ENCODE measurements at places on chromosomes 7 and 10.

GRCh38 chr10:84966708-84967441, 638.5 kb downstream of the CCSER2 start:
- no peaks in the 10 kb centered on the region for H3K36me3 ChIP-seq
- no peak overlapping the region for H3K27ac ChIP-seq
- DNase-seq: no peak
- H3K27me3 ChIP-seq: no peaks in the 10 kb centered on the region
- H3K4me3 ChIP-seq: no peak overlapping the region
- H3K4me1 ChIP-seq: no peaks in the 10 kb centered on the region

GRCh38 chr10:107647462-107647861, 483.0 kb upstream of the SORCS1 start:
- no peak overlapping the region for H3K4me3 ChIP-seq
- no peak for DNase-seq
- H3K27ac ChIP-seq: no peak overlapping the region
- no peaks in the 10 kb centered on the region for H3K27me3 ChIP-seq
- no peaks in the 10 kb centered on the region for H3K4me1 ChIP-seq

GRCh38 chr7:44112997-44113763, 9.0 kb downstream of the AEBP1 start:
- DNase-seq: no peak
- H3K4me1 ChIP-seq: no peaks in the 10 kb centered on the region
- H3K4me3 ChIP-seq: no peak overlapping the region

- no peaks in the 10 kb centered on the region for H3K27me3 ChIP-seq
- DNase-seq: no peak
- H3K4me3 ChIP-seq: no peak overlapping the region
- H3K27ac ChIP-seq: no peak overlapping the region
These were observed 594.4 kb upstream of the VSTM2A start for GRCh38 chr7:53947732-53948131.

- no peak overlapping the region for H3K27ac ChIP-seq
- peaks cover 5% of the 10 kb centered on the region for H3K27me3 ChIP-seq
- no peaks in the 10 kb centered on the region for H3K36me3 ChIP-seq
- DNase-seq: no peak
- no peak overlapping the region for H3K4me3 ChIP-seq
- no peaks in the 10 kb centered on the region for H3K4me1 ChIP-seq
These were observed 127.3 kb upstream of the PCBD1 start for GRCh38 chr10:71015674-71016073.

DNA sequence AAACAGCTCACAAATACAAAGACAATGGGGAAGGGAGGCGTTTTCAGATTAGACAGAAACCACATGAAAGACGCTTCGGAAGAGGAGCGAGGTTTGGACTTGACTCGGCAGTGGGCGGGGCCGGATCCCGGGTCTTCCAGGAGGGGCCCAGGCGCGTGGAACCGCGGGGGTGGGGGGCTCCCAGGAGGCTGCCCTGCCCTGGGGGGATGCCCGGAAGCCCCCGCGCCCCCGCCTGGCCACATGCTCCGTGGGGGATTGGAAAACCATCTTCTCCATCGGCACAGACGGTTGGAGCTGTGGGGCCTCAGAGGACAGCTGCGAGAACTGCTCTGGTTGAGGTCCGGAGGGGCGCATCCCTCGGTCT, 186.0 kb upstream of the SHH start:
- H3K4me1 ChIP-seq: no peaks in the 10 kb centered on the region
- no peak for DNase-seq
- no peaks in the 10 kb centered on the region for H3K27me3 ChIP-seq
- no peak overlapping the region for H3K27ac ChIP-seq

GRCh38 chr10:60798031-60798430, 19.8 kb downstream of the CDK1 start:
- DNase-seq: no peak
- no peaks in the 10 kb centered on the region for H3K27me3 ChIP-seq
- H3K4me1 ChIP-seq: no peaks in the 10 kb centered on the region

GRCh38 chr10:112678987-112679386, 232.0 kb downstream of the VTI1A start:
- no peak overlapping the region for H3K4me3 ChIP-seq
- H3K36me3 ChIP-seq: peaks cover 15% of the 10 kb centered on the region
- H3K4me1 ChIP-seq: no peaks in the 10 kb centered on the region
- no peak for DNase-seq
- H3K27ac ChIP-seq: no peak overlapping the region

DNA sequence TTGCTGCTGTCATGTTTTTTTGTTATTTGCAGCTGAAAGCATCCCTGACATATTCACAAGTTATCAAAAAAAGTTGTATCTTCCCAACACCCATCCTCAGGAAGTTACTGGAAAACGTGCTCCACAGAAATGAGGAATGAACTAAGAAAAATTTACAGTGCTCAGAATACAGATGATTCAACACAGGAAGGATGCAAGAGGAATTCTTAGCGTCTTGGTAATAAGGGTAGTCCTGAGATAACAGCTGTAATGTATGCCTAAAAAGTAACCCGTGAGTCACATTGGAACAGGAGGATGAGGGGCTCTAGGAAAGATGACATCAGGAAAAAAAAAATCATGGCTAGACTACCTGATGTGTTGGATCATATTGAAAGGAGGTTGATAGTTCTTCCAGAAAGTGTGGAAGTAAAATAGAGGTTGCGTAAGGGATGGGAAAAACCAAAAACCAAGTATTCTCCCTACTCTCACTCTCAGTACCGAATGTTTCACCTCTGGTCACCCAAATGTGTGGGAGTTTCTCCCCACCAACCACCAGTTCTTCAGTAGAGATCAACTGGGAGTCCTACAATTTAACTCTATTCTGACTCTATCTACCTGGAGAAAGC, 3.9 kb downstream of the ADAM12 start:
- H3K27me3 ChIP-seq: peaks cover 8% of the 10 kb centered on the region
- DNase-seq: no peak
- H3K36me3 ChIP-seq: no peaks in the 10 kb centered on the region
- H3K27ac ChIP-seq: no peak overlapping the region
- H3K4me1 ChIP-seq: no peaks in the 10 kb centered on the region
- no peak overlapping the region for H3K4me3 ChIP-seq

- no peak overlapping the region for H3K4me3 ChIP-seq
- H3K4me1 ChIP-seq: no peaks in the 10 kb centered on the region
- H3K36me3 ChIP-seq: no peaks in the 10 kb centered on the region
- no peak for DNase-seq
These were observed 5.8 kb downstream of the ELFN1 start for GRCh38 chr7:1675673-1676549.

DNA sequence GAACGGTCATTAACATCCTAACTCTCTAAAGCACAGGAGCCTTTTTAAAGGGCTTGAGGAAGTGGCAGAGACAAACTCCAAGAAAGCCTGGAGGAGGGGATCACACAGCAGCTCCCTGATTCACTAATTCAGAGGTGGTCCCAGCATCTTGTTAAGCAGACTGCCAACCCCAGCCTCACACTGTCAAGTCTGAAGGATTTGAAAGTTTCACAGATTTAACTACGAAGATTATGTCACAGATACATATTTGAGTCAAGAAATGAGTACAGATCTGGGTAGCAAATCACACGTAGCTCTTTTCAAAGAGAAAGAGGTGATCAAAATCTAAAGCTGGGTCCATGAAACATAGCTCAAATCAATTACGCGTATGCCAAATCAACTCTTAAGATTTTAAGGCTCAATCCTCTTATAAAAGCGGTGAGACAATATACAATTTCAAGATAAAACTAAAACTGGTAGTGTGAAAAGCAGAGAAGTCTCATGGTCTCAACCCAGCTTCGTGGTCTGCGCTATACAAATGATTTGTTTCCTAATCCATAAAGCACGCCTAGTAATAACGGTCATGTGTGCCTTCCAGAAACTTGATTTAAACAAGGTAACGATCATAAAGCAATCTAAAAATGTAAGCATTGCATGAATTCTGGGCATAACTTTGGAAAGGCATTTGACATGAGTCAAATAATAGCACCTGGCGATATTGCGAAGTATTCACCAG, 229.9 kb upstream of the MKLN1 start:
- no peaks in the 10 kb centered on the region for H3K27me3 ChIP-seq
- peaks cover 11% of the 10 kb centered on the region for H3K36me3 ChIP-seq
- H3K4me3 ChIP-seq: no peak overlapping the region
- DNase-seq: no peak

DNA sequence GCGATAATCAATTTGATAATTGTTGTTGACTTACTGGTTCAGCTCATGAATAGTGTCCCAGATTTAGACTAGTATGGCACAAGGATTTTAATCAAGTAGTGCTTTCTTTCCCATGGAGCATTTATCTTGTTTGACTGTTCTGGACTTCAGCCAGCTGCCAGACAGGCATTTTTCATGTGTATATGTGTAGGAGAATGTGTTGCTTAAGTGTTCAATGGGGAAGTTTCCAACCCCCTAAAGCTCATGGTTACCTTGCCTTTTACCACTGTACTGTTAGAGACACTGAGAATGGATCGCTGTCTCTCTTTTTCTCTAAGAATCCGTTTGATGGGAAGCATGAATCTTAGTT, 103.9 kb downstream of the LRRC4 start:
- no peaks in the 10 kb centered on the region for H3K4me1 ChIP-seq
- H3K36me3 ChIP-seq: peaks cover 8% of the 10 kb centered on the region
- H3K27me3 ChIP-seq: no peaks in the 10 kb centered on the region
- H3K4me3 ChIP-seq: no peak overlapping the region
- DNase-seq: no peak
- no peak overlapping the region for H3K27ac ChIP-seq

DNA sequence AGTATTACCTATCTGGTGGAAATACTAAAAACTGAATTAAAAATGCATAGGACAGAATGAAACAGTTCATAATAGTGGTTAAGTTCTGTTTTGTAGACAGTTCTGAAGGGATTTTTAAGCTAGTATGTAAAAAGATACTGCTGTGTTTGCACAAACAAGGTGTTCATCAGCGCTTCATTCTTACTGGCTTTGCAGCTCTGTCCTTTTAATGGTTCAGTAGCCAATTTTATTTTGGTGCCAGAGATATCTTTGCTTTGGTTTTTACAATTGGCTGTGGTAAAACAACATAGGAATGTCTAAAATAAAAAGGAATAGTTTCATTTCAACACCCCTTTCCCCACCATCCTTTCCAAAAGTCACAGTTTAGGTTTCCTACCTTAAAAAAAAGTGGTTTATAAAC, 33.0 kb downstream of the STAM start:
- no peak overlapping the region for H3K4me3 ChIP-seq
- no peak overlapping the region for H3K27ac ChIP-seq
- H3K27me3 ChIP-seq: no peaks in the 10 kb centered on the region
- no peak for DNase-seq
- H3K4me1 ChIP-seq: peaks cover 32% of the 10 kb centered on the region

DNA sequence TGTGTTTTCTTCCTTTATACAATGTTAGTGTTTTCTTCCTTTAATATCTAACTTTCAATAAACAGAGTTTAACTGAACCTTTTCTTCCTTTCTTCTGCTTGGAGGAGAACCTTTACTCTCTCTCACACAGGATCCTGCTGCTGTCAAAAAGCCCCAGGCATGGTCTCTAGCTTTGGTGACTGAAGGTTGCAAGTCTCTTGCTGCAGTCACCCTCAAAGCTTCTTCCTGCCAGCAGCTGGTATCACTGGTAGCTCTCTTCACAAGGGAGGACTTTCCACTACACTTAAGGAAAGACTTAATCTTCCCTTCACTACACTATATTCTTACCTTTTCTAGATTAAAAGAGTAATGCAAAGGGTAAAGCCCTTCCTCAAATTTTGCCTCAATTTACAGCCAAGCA, 153.4 kb downstream of the SGMS1 start:
- no peak overlapping the region for H3K4me3 ChIP-seq
- no peak overlapping the region for H3K27ac ChIP-seq
- peaks cover 11% of the 10 kb centered on the region for H3K4me1 ChIP-seq
- no peak for DNase-seq
- no peaks in the 10 kb centered on the region for H3K36me3 ChIP-seq
- no peaks in the 10 kb centered on the region for H3K27me3 ChIP-seq

GRCh38 chr7:102012941-102013461, 195.6 kb downstream of the CUX1 start:
- H3K4me3 ChIP-seq: no peak overlapping the region
- peaks cover 19% of the 10 kb centered on the region for H3K4me1 ChIP-seq

GRCh38 chr7:55314967-55315366, 50.2 kb upstream of the LANCL2 start:
- H3K36me3 ChIP-seq: no peaks in the 10 kb centered on the region
- no peak for DNase-seq
- H3K27ac ChIP-seq: no peak overlapping the region

DNA sequence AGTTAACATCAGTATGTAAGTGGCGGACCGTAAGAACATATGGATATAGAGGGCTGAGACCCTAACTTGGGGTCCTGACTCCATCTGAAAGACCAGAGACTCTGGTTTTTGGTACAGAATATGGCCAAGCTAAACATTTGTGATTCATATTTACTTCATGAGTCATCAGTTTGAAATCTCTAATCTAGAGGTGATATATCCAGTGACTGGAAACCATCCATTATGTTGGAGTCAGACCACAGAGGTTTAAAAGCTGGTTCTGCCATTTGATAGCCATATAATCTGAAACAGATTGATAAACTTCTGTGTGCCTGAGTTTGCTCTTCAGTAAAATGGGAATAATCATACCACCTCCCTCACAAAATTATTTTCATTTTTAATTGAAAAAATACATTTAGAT, 505.3 kb downstream of the SORCS3 start:
- no peaks in the 10 kb centered on the region for H3K4me1 ChIP-seq
- no peaks in the 10 kb centered on the region for H3K36me3 ChIP-seq
- no peak for DNase-seq
- no peak overlapping the region for H3K27ac ChIP-seq
- no peaks in the 10 kb centered on the region for H3K27me3 ChIP-seq

GRCh38 chr7:44045226-44046014, 918 bp downstream of the DBNL start:
- no peak for DNase-seq
- peak overlapping the region; percentile 80 for H3K27ac ChIP-seq
- H3K4me3 ChIP-seq: peak overlapping the region; percentile 90
- H3K36me3 ChIP-seq: peaks cover 7% of the 10 kb centered on the region

Data from HCT116 (cell line).